ENCODE measurements at places on chromosomes 11 and 22. TPM values are rescaled to one million over a fixed set of nuclear protein-coding genes. Genes with fewer than 3 reads are reported as not detected.

The PKDREJ gene
- polyA plus RNA-seq: 0.10 TPM

The NXPE4 gene
- polyA plus RNA-seq: not detected

The VWA5A gene
- polyA plus RNA-seq: 10.1 TPM

The STK33 gene
- 4.7 TPM for polyA plus RNA-seq

The LMO2 gene
- 12.7 TPM for polyA plus RNA-seq

The GVQW3 gene
- polyA plus RNA-seq: 0.50 TPM

The OPCML gene
- polyA plus RNA-seq: 0.06 TPM

The OVOL1 gene
- polyA plus RNA-seq: 1.3 TPM

The DNAJB13 gene
- polyA plus RNA-seq: not detected

The EFCAB6 gene
- 2.3 TPM for polyA plus RNA-seq

The LRRC32 gene
- polyA plus RNA-seq: 24.5 TPM

The GDPD4 gene
- not detected for polyA plus RNA-seq

The BARX2 gene
- polyA plus RNA-seq: 27.7 TPM

The WBP2NL gene
- polyA plus RNA-seq: 1.2 TPM

The FGF4 gene
- polyA plus RNA-seq: not detected

The ALDH3B2 gene
- not detected for polyA plus RNA-seq

The DNAJB7 gene
- polyA plus RNA-seq: not detected

The OR8A1 gene
- polyA plus RNA-seq: not detected
